Neural progenitor cell (in vitro differentiated cells): ENCODE measurements at places on chromosomes 5 and 9. TPM values are rescaled to one million over a fixed set of nuclear protein-coding genes. Genes with fewer than 3 reads are reported as not detected.

DNA sequence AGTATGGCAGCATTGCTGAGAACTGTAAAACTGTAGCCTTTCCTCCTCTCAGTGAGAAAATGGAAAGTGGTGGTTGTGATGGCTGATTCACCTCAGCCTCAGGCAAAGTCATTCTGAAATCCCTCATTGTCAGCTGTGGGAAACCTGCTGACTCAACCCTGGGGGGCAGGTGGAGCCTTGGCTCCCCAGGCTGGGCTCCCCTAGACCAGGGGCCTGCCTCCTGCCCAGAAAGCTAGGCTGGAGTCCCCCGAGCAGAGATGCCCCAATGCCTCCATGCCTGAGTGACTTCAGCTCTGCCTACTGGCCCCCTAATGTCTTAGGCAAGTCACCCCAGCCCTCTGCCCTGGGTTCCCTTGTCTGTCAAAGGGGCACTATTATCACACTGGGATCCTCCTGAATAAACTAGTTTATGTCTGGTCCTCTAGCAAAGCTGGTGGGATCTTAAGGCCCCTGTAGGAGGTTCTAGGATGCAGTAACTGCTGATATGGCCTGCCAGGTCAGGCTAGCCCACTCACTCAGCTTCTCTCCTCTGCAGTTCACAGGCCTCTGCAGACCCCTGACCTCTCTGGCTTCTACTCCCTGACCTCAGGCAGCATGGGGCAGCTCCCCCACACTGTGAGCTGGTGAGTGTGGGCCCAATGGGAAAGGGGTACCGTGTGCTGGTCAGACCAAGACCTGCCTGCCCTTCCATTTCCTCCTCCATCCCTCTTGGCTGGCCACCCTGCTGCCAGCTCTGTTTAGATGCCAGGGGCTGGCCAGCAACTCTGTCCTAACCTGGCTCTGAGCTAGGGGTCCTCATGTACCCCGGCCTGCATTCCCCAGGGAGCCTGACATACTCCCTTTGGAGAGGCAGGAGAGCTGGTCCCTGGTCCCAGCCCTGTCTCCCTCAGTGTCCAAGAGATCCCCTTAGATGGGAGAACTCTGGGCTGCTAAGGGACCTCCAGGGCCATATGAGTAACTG lies 24.2 kb downstream of the TCF7 start:
- DNase-seq = no peak
- no peaks in the 10 kb centered on the region for H3K36me3 ChIP-seq
- no peaks in the 10 kb centered on the region for H3K4me1 ChIP-seq
- H3K4me3 ChIP-seq = no peak overlapping the region
- H3K27me3 ChIP-seq = no peaks in the 10 kb centered on the region

DNA sequence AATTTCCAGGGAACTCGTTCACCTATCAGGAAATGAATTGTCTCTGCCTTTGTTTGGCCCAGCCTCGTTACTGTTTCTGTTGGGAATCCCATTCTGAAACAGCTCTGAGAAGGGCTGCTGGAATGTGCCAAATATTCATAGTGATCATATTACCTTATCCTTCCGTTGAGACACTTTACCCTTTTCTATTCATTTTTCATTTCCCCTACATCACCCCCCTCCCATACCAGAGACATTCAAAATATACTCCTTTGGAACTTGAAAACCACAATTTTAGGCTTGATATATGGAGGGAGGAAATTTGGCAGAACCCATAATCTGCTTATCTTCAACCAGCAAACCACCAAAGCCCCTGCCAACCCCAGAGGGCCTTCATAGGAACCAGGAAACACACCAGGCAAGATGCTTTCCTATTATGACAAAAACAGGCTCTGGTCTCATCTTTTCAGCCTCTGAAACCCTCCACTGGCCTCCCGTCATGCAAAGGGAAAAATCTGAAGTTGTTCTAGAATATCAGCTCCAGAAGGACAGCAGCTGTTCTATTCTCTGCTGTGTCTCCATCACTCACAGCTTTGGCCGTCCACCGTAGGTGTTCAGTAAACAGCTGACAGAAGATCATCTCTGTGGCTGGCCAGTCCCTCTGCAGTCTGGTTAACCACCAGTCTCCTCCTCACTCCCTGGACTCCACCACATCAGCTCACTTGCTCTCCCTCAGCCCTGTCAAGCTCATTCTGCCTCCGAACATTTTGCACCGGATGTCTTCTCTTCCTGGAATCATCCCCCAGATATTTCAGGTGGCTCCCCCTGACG lies 217.2 kb upstream of the WWC1 start:
- DNase-seq = no peak
- no peak overlapping the region for H3K4me3 ChIP-seq
- H3K36me3 ChIP-seq = no peaks in the 10 kb centered on the region
- no peak overlapping the region for H3K27ac ChIP-seq

The ENHO gene
- 4.4 and 21.3 TPM in 2 replicates for total RNA-seq

DNA sequence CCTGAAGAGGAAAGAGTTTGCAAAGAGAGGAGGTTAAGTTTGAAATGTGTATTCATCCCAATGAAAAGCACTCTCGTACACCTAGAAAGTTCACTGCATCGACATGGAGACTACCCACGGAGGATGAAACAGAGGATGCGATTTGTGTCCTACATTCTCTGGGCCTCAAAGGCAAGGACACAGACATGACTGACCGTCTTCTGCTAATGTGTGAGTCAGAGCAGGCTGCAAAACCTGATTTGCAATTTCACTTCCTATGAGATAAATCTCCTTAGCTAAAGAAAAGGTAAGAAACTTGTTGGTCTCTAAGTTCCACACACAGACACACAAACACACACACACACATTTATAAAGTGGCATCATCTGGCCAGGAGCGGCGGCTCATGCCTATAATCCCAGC lies 98.6 kb downstream of the GNAQ start:
- no peaks in the 10 kb centered on the region for H3K36me3 ChIP-seq
- H3K4me1 ChIP-seq = no peaks in the 10 kb centered on the region
- no peak overlapping the region for H3K4me3 ChIP-seq
- H3K27me3 ChIP-seq = no peaks in the 10 kb centered on the region
- H3K27ac ChIP-seq = no peak overlapping the region
- no peak for DNase-seq

GRCh38 chr9:68711932-68712331 lies 6.9 kb downstream of the PIP5K1B start:
- no peak for DNase-seq
- H3K4me3 ChIP-seq = no peak overlapping the region
- H3K4me1 ChIP-seq = no peaks in the 10 kb centered on the region
- H3K36me3 ChIP-seq = no peaks in the 10 kb centered on the region
- peaks cover 54% of the 10 kb centered on the region for H3K27me3 ChIP-seq
- no peak overlapping the region for H3K27ac ChIP-seq

The RAB3C gene
- total RNA-seq = 3.8 and 14.2 TPM in 2 replicates

DNA sequence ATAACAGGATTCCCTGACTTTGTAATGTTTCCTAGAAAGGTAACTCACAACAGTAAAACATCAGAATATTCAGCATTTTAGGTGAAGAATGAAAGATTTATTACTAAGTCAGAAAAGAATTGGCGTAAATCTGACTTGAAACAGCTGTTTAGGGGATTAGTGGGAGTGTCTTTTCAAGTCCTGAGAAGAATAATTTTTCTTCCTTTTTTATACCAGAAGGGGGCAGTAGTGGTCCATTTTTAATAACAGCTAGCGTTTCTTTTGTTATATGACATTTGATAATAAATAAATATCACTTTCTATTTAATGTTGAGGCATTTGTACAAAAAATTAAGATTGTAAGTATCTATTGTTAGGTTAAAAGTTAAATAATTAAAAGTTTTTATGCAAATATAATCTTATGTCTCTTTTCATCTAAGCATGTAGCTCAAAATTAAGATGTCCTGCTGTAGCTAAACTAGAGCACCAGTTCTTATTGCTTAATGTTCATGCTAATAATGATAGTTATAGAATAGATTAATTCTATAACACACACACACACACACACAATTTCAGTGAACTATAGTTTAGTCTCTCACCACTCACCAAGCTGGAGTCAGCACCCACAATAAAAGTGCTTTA lies 258.7 kb upstream of the ARRDC3 start:
- no peaks in the 10 kb centered on the region for H3K27me3 ChIP-seq
- H3K27ac ChIP-seq = no peak overlapping the region
- H3K4me1 ChIP-seq = no peaks in the 10 kb centered on the region
- H3K36me3 ChIP-seq = no peaks in the 10 kb centered on the region
- DNase-seq = peak; percentile 60
- no peak overlapping the region for H3K4me3 ChIP-seq

- H3K4me3 ChIP-seq = no peak overlapping the region
- no peaks in the 10 kb centered on the region for H3K4me1 ChIP-seq
- no peak for DNase-seq
- no peaks in the 10 kb centered on the region for H3K36me3 ChIP-seq
- H3K27ac ChIP-seq = no peak overlapping the region
These were observed 803 bp downstream of the GARIN3 start for GRCh38 chr5:157165261-157165660.

- H3K27ac ChIP-seq = no peak overlapping the region
- no peak overlapping the region for H3K4me3 ChIP-seq
- H3K36me3 ChIP-seq = no peaks in the 10 kb centered on the region
These were observed 38.9 kb downstream of the ATG10 start for GRCh38 chr5:82010696-82011095.

DNA sequence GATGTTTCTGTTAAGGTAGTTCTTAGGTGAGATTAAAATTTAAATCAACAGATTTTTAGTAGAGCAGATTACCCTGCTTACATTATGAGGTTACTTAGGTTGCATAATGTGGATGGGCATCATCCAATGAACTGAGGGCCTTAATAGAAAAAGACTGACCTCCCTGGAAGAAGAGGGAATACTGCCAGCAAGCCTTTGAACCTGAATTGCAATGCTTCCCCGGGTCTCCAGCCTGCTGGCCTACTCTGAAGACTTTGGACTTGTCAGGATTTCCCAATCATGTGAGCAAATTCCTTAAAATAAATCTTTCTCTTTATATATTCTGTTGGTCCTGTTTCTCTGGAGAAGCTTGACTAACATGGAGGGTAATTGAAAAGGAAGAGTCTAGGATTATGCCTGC lies 542.1 kb upstream of the ARRDC3 start:
- no peaks in the 10 kb centered on the region for H3K36me3 ChIP-seq
- H3K4me3 ChIP-seq = no peak overlapping the region
- no peaks in the 10 kb centered on the region for H3K4me1 ChIP-seq
- no peak overlapping the region for H3K27ac ChIP-seq
- no peaks in the 10 kb centered on the region for H3K27me3 ChIP-seq
- DNase-seq = no peak

The SHOC1 gene
- total RNA-seq = not detected in 2 replicates

GRCh38 chr9:928363-929042 lies 48.0 kb upstream of the DMRT3 start:
- no peaks in the 10 kb centered on the region for H3K4me1 ChIP-seq
- H3K27ac ChIP-seq = no peak overlapping the region
- H3K27me3 ChIP-seq = no peaks in the 10 kb centered on the region
- no peaks in the 10 kb centered on the region for H3K36me3 ChIP-seq

- DNase-seq = peak; percentile 16
- H3K4me1 ChIP-seq = peaks cover 69% of the 10 kb centered on the region
- no peaks in the 10 kb centered on the region for H3K27me3 ChIP-seq
These were observed 72.4 kb downstream of the ZCCHC7 start for GRCh38 chr9:37192803-37193202.

DNA sequence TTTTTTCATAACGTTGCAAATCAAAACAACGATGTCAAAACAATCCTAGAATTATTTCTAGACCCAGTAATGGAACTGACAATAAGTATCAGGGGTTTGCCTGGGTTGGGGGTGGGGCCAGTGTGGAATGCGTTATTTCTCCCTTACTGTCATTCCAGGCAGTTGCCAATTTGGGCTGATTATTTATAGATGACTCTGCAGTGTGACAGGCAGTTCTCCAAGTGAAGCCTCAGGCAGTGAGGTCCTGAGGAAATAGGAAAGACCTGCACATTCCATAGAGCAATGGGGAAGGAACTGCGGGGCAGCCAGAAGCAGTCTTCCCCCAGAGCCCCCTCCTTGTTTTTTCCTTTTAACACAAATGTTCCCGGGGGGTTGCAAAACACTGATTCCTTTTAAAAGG lies 179.0 kb downstream of the YTHDC2 start:
- no peaks in the 10 kb centered on the region for H3K27me3 ChIP-seq
- no peak for DNase-seq
- H3K4me3 ChIP-seq = peak overlapping the region; percentile 38
- peaks cover 51% of the 10 kb centered on the region for H3K4me1 ChIP-seq

DNA sequence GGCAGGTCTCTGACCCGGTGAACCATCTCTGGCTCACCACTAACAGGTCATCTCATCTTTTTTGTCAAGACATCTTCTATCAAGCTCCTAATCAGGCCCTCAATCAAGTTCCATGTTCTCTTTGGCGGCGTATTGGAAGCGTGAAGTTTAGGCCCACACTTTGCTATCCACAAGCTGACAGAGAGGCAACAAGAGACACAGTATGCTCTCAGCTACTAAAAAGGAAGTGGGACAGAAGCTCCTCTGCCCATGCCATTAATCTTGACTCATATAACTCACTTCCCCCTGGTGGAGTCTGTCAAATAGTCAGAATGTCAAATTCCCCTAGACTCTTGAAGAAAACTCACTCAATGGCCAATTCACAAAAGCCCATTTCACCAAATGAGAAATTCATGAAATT lies 77.6 kb upstream of the TMC1 start:
- peaks cover 10% of the 10 kb centered on the region for H3K4me1 ChIP-seq
- no peak for DNase-seq
- H3K36me3 ChIP-seq = no peaks in the 10 kb centered on the region
- no peaks in the 10 kb centered on the region for H3K27me3 ChIP-seq

- no peak for DNase-seq
- no peak overlapping the region for H3K27ac ChIP-seq
- no peaks in the 10 kb centered on the region for H3K27me3 ChIP-seq
- no peaks in the 10 kb centered on the region for H3K4me1 ChIP-seq
These were observed 168.9 kb upstream of the PUM3 start for GRCh38 chr9:3012842-3013241.

GRCh38 chr9:88258601-88259000 lies 120.3 kb upstream of the SPATA31C2 start:
- no peak overlapping the region for H3K4me3 ChIP-seq
- no peaks in the 10 kb centered on the region for H3K27me3 ChIP-seq
- H3K4me1 ChIP-seq = no peaks in the 10 kb centered on the region
- no peak for DNase-seq
- H3K36me3 ChIP-seq = no peaks in the 10 kb centered on the region

DNA sequence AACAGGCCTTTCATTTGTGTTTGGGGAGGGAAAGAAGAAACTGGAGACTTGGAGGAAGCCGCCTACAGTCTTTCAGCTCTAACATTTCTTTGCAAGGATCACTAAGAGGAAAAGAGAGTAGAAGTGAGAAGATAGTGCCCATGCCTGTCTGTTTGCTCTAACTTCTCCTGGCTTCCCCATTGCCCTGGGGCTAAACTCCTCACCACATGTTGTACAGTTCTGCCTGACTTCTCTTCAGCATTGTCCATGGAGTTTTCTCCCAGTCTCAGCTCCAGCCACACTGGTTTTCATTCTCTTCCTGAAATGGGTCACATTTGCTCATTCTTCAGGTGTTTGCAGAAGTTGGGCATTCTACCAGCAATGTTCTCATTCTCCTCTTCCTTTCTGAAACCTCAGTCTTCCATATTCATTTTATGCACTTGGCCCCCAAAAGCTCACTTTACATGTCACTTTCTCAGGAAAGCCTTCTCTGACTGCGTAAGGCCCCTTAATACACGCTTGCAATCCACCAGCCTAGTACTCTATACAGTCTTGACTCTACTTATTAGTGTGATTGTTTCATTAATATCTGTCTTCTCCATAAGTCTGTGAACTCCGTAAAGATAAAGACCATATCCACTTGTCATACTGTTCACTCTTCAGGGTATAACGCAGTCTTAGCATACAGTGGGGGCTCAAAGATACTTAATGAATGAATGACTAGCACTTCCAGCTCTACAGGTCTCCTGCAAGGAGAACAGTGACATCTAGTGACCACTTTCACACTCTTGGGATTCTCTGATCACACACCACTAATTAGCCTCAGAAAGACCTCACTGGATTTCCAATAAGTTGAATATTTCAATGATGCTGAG lies 40.2 kb upstream of the TRIM32 start:
- no peak overlapping the region for H3K27ac ChIP-seq
- H3K4me1 ChIP-seq = no peaks in the 10 kb centered on the region
- peak; percentile 65 for DNase-seq
- H3K27me3 ChIP-seq = no peaks in the 10 kb centered on the region
- no peaks in the 10 kb centered on the region for H3K36me3 ChIP-seq
- no peak overlapping the region for H3K4me3 ChIP-seq

The PPP3R2 gene
- not detected in 2 replicates for total RNA-seq
